Activated CD4-positive, alpha-beta T cell treated with anti-CD3 and anti-CD28 coated beads, Interleukin-2, Interleukin-6, amounts not matched to agents 100 ng/mL and 50 ng/mL, durations not matched to agents 16 hours and 8 hours (primary cell): ENCODE measurements at places on chromosomes 3 and 15.

DNA sequence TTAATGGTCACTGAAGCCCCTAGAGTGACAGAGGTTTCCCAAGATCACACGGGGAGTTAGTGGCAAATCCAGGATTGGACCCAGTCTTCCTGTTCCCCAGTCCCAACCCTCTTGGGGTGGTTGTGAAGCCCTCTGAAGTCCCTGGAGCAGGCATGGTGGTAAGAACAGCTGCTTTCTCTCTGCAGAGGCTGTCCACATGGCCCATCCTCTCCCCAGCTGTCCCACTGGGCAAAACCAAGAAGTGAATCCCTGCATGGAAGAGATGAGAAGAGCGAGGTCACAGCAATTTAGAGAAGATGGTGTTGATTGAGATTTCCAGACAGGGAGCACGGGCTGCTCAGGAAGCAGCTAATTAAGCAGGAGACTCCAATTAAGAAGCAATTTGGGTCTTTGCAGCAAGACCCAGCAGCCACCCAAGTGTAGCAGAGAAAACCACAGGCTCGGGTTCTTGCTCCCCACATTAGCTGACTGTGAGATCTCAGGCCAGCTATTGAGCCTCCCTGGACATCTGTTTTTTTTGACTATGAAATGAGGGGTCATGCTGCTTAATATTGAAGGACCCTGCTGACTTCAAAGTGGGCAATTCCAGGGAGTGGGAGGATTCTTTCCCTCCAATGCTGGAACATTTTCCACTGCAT is 14.8 kb upstream of the HDAC11 start:
- DNase-seq, result no peak

- DNase-seq, result no peak
Measured at GRCh38 chr3:69776920-69777581, 37.8 kb downstream of the MITF start.

GRCh38 chr3:172442606-172443005 is 5.7 kb downstream of the GHSR start:
- no peak for DNase-seq

- DNase-seq, result no peak
Measured at GRCh38 chr3:12705981-12706380, 42.1 kb upstream of the RAF1 start.

DNA sequence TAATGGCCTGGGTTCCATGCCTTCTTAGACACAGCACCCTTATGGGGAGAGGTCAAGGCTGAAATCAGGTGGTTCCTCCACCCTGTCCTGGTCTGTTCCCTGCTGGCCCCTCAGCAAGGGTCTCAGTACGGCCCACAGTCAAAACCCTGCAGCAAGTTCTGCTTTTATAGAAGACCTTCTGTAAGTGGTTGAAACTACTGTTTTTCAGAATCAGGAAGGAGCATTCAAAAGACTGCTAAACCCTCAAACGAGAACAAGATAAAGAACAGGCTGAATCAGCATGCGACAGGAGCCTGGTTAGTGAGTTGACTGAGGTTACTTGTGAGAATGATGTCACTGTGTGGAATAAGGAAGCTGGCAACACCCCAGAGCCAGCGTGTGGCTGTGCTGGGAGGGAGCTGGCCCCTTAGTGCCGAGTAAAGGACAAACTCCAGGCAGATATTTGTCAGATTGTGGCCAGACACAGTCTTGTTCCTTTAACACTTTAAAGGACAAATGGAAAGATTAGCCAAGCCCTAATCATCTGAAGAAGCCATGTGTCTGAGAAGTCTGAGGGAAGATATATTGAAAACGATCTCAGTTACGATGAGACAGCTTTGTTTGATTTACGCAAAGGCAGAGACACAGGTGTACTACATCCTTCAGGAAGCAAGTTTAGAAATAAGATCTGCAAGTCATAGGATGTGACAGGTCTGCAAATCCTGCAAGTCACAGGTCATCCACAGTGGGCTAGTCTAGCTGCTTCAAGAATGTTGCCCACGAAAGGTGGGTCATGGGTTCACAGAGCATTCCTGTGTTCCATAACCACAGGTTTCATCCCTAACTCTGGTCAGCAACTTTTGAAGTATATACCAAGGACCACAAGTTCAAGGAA is 54.0 kb downstream of the B3GNT5 start:
- DNase-seq, result peak; percentile 64

GRCh38 chr15:50068016-50068415 is 51.0 kb downstream of the ATP8B4 start:
- DNase-seq, result no peak

DNA sequence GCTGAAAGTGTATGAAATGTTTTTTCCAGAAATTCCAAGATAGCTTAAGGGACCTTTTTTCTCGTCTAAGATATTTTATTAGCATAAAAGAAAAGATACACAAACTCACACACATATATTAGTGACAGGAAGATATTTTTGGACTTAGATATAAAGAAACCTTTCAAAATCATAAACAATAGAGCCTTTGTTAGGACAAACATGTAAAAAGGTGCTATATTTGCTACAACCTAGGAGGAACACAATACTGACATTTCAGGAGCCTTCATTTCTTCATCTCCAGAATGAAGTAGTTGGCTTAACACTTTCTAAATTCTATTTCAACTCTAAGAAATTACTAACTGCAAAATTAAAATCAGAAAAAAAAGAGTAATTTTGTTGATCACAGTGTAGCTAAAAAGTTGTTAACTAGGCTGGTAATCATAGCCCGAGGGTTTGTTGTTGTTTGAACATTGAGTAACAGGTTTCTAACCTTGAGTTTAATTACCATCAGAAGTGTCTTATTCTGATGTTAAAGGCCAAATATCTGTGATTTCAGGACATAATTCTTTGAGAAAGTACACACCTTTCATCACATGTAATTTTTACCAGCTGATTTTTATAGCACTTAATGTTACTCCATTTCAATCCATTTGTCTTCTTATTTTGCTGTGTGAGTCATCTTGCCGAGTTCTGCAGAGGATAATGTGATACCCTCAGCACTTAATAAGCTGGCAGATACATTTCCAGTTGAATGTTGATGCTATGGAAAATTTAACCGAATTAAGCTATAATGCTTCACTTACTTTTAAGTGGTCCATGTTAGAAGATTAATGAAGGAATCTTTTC is 97.3 kb downstream of the MBNL1 start:
- no peak for DNase-seq

DNA sequence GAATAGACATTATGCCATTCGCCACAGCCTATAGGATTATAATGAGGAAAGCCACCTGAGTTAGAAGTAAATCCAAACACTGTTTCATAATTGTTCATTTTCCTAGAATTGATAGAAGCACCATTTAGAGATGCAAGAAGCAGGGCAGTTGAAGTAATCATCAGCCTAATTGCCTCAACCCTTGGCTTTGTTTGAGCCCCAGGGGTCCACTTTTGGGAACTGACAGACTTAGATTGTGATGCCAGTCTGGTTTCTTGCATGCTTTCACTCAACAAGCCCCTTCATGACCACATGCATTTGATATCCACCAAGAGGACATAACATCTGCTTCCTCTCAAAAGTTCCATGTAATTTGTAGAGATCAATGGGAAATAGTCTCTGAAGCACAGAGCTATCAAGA is 97.2 kb upstream of the COL8A1 start:
- no peak for DNase-seq
